ENCODE measurements at places on chromosomes 1 and 21.

DNA sequence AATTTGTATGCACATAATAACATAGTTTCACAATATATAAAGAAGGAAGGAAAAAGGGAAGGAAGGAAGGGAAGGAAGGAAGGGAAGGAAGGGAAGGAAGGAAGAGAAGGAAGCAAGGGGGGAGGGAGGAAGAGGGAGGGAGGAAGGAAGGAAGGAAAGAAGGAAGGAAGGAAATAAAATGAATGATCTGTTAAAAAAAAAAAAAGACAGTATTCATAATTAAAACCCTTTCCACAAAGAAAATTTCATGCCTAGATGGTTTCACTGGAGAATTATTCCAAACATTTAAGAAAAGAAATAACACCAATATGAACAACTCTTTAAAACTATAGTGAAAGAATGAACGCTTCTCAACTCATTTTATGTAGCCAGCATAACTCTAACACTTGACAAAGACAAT lies 44.8 kb downstream of the CDKN2C start:
- DNase-seq, result no peak

GRCh38 chr1:94562519-94563260 lies 21.1 kb upstream of the F3 start:
- no peak for DNase-seq

- no peak for DNase-seq
These were observed 41.9 kb downstream of the PTPRF start for GRCh38 chr1:43572538-43572937.

- DNase-seq, result no peak
These were observed 408.1 kb upstream of the RUNX1 start for GRCh38 chr21:35457097-35457804.

- DNase-seq, result peak; percentile 86
These were observed 34.6 kb upstream of the DOCK7 start for GRCh38 chr1:62722796-62723195.

- DNase-seq, result peak; percentile 16
These were observed 66.4 kb downstream of the LUZP1 start for GRCh38 chr1:23102289-23102688.

DNA sequence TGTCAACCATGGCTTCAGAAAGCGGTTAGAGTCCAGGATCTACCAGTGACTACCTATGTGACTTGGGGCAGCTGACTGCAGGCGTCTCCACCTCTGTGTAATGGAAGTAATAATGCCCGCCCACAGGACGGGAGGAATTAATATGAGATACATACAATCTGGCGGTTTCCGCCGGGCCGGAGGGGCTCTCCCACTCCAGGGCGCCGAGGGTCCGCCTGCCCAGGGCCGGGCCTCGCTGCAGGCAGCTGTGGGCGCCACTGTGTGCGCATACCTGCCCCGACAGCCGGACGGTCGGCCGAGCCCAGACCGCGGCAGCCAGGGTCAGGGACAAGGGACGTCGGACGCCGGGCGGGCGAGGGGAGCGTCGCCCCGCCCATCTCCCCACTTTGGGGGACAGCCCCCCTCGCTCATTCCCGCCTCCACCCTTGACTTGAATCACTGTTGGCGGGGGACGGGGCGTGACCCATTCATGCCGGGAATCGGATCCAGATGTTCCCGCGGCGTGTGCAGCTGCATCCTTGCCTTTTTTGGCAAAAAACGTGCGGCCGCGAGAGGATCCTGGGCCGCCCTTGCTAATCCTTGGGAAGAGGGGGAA lies 6.0 kb upstream of the SF3A3 start:
- DNase-seq, result no peak

- no peak for DNase-seq
These were observed 50.7 kb downstream of the KMO start for GRCh38 chr1:241582921-241583321.

Measured in inflammatory macrophage treated with lipopolysaccharide for 4 hours (primary cell).